ENCODE measurements at places on chromosomes 12 and 14.

DNA sequence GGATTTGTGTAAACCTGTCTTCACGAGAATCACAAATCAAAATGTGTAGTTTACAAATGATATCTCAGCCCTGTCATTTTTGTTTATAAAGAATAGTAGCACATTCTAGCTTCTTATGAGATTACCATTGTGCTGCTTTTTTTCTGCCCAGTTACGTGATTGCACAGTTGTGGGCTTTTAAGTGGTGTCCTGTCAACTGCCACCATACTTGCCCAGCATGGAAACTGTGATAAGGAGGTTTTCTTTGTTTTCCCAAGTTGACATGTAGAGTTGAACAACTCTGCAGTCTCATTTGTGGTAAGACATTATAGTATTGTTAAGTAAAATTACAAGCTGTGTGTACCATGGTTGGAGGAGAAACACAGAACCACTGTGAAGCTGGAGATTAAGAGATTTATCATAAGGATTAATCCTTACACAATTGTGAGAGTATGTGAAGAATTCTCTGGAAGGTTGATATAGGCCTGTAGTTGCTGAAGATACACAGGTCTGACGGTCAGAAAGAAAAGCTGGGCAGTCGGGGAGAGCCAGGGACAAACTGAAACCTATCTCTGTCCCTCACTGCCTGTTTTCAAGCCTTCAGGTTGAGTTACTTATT, 12.2 kb downstream of the CHURC1 start:
- DNase-seq: no peak

- DNase-seq: peak; percentile 53
Observed at GRCh38 chr12:14613718-14614117, 46.0 kb upstream of the PLBD1 start.

DNA sequence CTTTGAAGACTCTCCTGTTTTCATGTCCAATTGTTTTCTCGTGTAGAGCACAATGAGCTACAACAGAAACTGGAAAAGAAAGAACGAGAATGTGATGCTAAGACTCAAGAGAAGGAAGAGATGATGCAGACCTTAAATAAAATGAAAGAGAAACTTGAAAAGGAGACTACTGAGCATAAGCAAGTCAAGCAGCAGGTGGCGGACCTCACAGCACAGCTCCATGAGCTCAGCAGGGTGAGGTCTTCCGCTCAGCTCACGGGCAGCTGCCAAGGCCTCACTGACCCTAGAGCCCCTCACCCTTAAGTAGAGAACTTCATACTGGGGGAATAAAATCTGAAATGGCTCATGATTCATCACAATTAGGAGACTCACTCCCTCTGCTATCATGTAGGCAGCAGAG, 134.7 kb downstream of the GPR135 start:
- DNase-seq: peak; percentile 39

DNA sequence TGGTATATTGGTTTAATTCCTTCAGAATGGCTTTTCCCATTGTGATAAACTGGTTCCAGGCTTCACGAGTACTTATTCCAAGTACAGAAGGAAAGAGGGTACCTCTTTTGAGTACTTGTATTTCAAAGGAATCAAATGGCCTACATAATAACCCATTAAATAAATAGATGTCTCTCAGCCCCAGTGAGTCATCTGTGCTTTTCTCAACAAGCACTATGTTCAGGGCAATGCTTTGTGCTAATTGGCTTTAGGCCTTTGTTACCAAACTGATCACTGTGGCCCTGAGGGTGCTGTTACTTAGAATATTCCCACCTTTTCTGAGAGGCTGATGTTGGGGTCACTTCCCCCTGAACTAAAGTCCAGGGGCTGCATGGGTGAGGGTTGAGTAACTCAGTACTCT, 107.1 kb downstream of the LRRK2 start:
- no peak for DNase-seq

GRCh38 chr12:93582351-93582750, 9.9 kb downstream of the SOCS2 start:
- DNase-seq: no peak

DNA sequence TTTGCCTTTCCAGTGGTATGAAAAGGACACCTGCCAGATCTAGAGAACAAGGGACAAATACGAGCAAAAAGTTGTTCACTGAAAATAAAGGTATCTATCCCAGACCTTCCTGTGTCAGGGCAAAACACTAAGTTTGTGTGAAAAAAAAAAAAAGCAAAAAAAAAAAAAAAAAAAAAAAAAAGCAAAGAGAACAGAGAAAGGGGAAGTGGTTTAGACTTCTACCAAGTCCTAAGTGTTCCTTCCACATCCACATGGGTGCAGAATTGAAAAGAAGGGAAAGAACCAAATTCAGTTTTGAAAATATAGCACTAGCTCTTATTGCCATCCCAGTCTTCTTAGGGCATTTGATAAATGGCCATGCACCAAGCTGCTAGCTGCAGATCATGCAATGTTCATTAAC, 41.7 kb downstream of the ZCRB1 start:
- DNase-seq: peak; percentile 34

- DNase-seq: no peak
Observed at GRCh38 chr14:77144412-77145115, 3.0 kb upstream of the ZDHHC22 start.

DNA sequence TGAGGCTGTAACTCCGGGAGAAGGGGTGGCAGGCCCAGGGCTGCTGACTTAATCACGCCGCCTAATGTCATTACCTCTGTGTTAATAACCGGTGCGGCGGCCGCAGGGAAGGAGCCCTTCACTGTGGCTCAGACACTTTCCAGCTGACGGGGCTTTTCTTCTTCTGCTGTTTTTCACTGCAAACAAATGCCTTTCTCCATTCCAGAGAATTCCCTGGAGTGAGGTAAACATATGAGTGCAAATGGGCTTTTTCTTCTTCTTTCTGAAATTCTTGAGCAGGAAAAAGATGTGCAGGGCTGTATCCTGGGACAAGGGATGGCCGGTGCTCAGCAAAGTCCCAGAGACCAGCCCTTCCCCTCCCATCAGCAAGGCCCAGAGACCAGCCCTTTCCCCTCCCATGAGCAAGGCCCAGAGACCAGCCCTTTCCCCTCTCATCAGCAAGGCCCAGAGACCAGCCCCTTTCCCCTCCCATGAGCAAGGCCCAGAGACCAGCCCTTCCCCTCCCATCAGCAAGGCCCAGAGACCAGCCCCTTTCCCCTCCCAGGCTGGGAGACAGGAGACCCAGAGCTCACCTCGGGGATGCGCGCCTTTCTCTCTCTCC, 33.4 kb upstream of the FAM181A start:
- DNase-seq: no peak

GRCh38 chr14:55351111-55351510, 60.5 kb downstream of the ATG14 start:
- no peak for DNase-seq
